Activated CD8-positive, alpha-beta memory T cell treated with anti-CD3 and anti-CD28 coated beads for 1 hour (primary cell): ENCODE measurements at places on chromosomes 2 and 18.

- DNase-seq, result no peak
These were observed 168.1 kb upstream of the HS6ST1 start for GRCh38 chr2:128486640-128487375.

DNA sequence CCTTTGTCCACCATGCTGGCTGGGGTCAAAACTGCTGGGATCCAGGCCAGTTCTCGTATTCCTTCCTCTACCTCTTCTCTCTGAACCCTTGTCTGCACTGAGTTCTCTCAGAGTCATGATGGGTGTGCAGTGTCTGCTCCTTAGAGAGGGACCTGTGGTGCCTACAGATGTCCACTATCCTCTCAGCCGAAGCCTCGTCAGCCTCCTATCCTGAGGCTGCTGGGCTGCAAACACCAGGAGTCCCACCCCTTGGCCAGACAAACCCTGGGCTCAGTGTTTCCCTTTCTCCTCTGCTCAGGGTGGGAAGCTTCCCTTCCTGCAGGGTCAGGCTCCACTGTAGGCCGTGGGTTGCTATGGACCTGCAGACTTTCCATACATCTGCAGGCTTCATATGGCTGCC, 2.3 kb downstream of the INPP5D start:
- no peak for DNase-seq

DNA sequence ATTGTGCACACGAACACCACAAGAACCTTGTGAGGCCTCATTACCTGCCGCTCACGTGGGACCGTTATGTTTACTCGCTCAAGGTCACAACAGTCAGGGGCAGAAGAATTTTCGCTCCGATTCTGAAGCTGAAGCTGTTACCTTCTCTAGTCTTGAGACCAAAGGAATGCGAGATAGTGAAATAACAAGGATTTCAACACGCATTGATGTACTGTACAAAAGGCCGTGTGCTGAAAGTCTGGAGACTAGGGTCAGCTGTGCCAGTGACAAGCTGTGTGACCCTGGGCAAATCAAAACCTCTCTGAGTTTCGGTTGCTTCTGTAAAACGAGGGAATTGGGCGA, 583 bp downstream of the NEMP2 start:
- DNase-seq, result no peak

DNA sequence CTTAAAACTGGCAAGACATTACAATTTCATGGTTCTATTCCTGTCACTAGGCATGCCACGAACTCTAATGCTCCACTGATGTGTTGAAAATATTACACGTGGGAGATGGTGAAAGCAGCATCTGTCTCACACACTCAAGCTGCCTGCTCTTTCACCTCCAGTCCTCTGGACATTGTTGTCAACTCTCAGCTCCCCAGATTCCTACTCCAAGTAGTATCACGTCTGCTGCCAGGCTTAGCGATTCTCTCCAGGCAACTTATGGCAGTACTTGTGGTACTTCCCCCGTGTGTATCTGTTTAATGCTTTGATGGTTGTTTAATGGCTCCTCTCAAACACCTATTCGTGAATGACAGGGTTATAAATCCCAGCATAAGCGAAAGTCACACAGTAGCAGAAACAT, 103.8 kb downstream of the TMEFF2 start:
- no peak for DNase-seq

DNA sequence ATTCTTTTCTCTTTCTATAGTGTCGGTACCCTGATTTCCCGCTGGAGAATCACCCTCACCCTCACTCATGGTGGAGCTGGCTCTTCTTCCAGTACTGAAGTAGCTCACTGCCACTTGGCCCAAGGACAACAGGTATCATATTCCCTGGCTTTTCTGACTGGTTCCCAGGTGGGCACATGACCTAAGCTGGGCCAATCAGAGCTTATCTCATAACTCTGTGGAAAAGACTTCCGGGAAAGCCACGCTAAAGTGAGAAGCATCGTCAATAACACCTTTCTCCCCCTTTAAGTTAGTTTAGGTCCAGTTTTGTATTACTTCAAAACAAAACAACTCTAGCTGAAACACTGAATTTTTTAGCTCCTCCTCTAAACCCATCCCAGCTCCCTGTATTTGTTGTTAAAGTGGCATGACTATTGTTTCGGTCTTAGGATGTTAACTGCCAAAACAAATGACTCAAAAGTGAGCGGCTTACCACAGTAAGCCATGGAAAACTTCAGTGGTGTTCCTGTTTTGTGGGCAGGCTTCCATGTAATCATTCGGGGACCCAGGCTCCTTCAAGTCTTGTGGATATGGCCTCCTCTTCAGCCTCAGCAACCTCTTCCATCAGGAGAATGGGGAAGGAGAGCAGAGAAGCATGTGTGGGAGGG, 137.4 kb upstream of the DLX2 start:
- no peak for DNase-seq

GRCh38 chr18:44741085-44741484, 60.4 kb downstream of the SETBP1 start:
- DNase-seq, result no peak

- no peak for DNase-seq
These were observed 2.1 kb upstream of the PXDN start for GRCh38 chr2:1746174-1747064.

DNA sequence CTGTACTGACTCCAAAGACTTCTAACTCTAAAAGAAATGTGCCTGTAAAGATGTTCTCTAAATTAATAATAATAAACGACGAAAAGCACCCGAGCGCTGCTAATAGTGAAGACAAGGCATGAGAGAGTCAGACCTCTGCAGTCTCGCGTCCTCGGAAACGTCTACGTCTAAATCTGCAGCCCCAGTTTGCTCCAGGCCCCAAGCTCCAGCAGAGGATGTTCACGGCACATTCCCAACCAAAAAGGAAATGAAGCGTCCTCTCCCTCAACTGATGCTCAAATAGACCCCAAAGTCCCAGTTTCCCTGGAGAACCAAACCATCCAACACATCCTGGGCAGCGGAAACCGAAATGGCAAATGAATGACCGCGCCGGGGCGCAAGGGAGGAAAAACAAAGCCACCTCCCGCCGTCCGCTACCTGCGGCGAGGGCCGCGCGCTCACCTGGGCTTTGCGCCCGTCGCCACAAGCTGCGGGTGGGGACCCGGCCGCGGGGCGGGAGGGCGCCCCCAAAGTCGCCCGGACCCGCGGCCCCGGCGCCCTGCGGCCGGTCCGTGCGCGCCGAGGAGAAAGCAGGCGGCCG, 47.1 kb upstream of the CCDC150 start:
- no peak for DNase-seq

- DNase-seq, result no peak
These were observed 811.1 kb upstream of the LRATD1 start for GRCh38 chr2:13821255-13821880.

DNA sequence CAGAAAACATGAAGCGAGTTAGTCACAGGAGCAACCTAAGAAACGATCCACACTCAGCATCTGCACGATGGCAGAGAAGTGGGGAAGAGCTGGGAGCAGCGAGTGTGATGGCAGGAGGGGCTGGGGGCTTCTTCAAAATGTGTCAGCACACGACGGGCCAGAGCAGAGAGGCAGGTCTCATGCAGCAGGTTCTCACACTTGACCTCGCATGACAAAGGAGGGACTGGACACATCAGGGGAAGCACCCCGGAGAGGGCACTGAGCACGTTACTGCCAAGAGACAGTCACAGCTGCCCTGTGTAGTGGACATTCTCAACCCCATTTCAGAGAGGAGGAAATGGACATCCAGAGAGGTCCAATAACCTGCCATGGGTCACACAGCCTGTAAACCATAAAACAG, 104.1 kb upstream of the CAPN13 start:
- no peak for DNase-seq

DNA sequence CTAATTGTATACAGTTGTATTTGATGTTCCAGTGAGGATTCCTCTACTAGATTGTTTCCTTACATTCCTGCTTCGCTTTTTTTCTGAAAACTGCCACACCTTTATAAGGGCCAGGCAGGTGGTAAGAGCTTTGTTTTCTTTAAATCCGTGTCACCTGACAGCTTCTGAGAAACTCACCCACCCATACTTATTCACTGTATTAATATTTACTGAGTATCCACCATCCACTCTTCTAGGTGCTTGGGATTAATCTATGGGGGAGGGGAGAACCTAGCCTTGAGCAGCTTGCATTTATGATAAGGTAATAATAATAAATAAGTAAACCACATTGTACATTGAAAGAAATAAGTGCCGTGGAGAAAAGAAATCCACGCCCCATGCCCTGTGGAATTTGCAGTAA, 174.7 kb upstream of the AGAP1 start:
- no peak for DNase-seq

- DNase-seq, result no peak
These were observed 337.8 kb upstream of the CDH2 start for GRCh38 chr18:28514699-28515098.

DNA sequence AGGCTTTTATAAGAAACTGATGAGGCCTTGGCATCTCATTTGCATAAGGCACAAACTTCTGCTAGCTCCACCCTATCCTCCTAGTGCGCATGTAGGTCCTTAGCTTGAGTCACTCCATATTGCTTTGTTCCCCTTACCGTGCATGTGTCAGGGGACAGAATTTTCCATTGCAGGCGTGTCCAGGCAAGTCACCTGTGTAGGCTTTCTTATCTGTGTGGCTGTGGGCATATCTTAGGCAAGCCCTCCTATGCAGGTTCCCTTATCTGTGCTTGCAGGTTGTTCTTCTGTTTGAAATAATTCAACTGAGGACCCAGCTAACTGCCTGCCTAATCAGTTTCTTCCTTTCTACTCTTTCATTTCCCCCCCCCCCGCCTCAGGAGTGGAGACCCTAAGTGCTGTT, 63.3 kb upstream of the CDCA7 start:
- DNase-seq, result no peak

DNA sequence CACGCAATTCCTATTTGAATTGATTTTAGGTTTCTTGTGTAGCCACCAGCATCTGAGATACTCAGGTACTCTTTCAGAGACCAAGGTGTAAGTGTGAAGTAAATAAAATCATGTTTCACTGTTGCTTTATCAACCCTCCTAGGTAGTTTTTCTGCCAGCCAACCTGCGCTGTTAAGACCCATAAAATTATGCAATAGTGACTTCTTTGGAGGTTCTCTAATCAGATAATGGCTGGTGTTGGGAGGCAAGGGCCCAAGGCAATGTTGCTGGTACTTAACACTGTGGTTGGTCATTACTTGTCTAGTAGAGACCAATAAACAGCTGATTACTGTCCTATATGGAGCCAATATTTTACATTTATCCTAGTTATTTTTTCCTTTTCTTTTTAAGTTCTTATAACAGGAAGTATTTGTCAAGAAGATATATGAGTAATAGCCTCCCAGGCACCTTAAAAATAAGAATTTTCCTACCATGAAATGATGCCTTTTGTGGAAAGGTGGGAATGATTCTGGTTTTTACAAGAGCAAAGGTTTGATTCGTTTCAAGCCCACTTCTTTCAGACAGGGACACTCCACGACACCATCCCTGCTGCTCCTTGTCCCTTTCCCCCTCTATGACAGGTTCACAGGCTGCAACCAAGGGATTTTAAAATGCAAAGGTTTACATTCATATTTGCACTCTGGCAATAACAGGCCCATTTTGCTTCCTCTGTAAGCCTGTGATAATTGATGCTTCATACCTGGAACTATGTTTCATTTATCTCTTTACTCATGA, 259.3 kb downstream of the MEIS1 start:
- DNase-seq, result no peak

- no peak for DNase-seq
These were observed 27.1 kb downstream of the MCFD2 start for GRCh38 chr2:46888421-46888952.

- no peak for DNase-seq
These were observed 484.8 kb upstream of the CNTNAP5 start for GRCh38 chr2:123540291-123540690.

GRCh38 chr2:222899413-222900181, 38.8 kb downstream of the ACSL3 start:
- DNase-seq, result no peak

GRCh38 chr2:117232305-117232704, 582.2 kb upstream of the DDX18 start:
- no peak for DNase-seq

- DNase-seq, result no peak
These were observed 3.6 kb upstream of the TFCP2L1 start for GRCh38 chr2:121288454-121289231.

DNA sequence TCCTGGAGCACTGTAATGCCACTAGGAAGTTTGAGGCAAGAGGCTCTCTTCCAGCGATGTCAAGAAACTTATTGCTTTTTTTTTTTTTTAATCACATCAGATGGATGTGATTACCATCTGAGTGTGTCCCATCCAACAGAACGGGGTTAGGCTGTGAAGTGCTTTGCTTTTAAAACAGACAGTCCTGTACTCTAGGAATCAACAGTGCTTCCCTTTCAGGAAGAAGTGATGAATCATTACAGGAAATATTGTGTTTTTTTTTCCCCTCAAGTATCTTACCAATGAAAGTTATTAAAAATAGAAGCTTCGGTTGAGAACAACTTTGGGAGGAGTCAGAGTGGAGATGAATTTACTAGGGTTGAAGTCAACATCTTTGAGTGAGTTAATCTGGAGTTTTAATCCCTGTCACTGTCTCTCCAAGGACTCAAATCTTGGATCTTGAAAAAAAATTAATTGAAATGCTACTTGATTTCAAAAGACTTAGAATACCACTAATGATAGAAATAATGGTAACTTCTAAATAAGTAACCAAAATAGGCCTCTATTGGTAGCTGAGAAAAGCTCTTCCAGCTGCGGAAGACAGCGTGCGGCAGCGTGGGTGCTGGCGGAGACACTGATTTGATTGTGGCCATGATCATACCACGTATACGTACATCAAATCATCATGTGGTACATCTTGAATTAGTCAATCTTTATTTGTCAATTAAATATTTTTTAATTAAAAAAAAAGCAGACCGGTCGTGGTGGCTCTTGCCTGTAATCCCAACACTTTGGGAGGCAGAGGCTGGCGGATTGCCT, 45.5 kb downstream of the GATA6 start:
- no peak for DNase-seq

DNA sequence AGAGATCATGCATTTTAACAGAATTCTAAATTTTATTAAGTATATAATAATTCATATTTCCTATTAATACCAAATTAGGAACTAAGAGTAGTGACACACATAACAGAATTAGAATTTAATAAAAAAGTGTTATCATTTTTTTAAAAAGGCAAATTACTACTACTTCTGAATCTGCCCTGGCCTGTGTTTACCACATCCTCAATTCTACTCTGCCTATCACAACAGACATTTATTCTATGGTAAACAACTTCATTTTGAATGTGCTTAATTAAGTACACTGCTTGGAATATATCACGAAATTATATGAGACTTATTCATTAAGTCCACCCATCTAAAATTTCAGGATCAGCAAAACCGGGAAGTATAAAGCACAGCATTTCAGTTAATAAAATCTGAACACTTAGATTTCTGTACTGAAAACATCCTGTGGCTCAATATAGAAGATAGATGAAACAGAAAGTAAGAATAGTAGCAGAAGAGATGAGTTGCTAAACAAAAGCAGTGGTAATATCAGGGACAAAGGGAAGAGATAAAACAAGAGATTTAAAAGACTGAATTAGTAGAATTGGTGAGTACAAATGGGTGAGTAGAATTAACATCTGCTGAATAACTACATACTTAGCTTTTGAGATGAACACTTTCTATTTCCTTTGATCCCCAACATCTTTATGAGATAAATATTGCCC, 3.7 kb downstream of the SMC6 start:
- no peak for DNase-seq
